M059J (cell line): ENCODE measurements at places on chromosomes 11 and 22. TPM values are rescaled to one million over a fixed set of nuclear protein-coding genes. Genes with fewer than 3 reads are reported as not detected.

The TMEM132A gene
- total RNA-seq: 29.0 and 57.9 TPM in 2 replicates

The RAB36 gene
- total RNA-seq: 2.7 and 3.4 TPM in 2 replicates

The TXN2 gene
- total RNA-seq: 8.3 and 16.7 TPM in 2 replicates

- no peak for DNase-seq
These were observed 17.1 kb upstream of the AGBL2 start for GRCh38 chr11:47732271-47732670.

DNA sequence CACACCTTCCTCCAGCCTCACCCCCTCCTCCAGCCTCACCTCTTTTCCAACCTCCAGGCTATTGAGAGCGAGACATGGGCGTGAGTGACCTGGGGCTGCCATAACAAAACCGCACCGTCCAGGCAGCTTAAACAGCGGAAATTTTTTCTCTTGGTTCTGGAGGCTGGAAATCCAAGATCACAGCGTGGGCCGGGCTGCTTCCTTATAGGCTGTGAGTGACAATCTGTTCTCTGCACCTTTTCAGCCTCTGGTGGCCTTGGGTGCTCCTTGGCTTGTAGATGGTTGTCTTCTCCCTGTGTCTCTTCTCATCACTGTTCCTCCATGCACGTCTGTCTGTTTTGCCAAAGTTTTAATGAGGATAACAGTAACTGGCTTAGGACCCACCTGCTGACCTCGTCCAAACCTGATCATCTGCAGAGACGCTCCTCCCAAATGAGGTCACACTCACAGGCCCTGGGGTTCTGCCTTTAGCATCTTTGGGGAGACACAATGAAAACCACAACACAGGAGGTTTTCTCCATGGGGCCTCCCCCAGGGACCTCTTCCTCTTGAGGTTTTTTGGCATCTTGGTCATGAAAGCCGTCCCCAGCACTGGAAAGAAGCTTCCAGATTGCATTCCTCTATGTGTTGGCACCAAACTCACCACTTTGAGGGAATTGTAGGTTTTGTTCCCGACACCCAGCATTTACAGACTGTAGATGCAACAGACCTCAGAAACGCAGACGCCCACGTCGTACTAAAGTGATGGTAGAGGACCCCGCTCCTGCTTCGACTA, 878.1 kb downstream of the BRD1 start:
- no peak for DNase-seq

GRCh38 chr11:70111269-70112016, 33.3 kb downstream of the ANO1 start:
- DNase-seq: peak; percentile 91

The ELF5 gene
- 0.30 and 0.79 TPM in 2 replicates for total RNA-seq

GRCh38 chr11:30698425-30698824, 112.3 kb upstream of the MPPED2 start:
- no peak for DNase-seq

DNA sequence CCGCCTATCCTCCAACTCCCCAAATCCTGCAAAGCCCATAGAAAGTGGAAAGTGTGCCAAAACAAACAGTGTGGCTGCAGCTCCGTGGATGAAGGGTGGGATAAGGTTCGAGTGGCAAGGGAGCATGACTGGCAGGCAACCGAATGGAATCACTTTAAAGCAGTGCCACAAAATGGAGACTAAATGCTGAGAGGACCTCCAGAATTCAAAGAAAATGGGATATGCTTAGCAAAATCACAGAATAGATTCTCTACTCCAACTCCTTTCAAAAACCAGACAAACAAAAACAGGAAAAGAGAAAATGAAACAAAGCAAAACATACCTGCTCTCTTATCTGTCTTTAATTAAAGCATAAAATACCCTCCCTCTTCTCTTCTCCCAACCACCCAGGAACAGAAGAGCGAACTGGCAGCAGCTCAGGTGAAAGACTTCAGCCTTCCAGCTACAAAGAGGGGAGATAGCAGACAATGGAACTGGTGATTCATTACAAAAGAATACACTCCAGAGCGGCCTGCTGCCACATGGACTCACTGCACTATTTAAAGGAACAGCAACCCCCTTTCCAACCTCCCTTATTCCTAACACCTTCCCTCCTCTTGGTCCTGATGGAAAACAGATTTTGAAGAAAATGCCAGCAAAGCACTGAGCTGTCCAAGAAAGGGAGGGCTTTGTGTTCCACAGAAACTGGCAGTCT, 118.5 kb downstream of the APOL5 start:
- peak; percentile 88 for DNase-seq

GRCh38 chr11:73493956-73494598, 103.8 kb downstream of the FAM168A start:
- DNase-seq: peak; percentile 98

The FBXO3 gene
- total RNA-seq: 46.1 and 63.7 TPM in 2 replicates

- DNase-seq: peak; percentile 56
These were observed 7.4 kb downstream of the CNTF start for GRCh38 chr11:58629857-58630256.

GRCh38 chr22:31329453-31330215, 16.5 kb downstream of the PATZ1 start:
- peak; percentile 7 for DNase-seq

The RFPL1 gene
- not detected in 2 replicates for total RNA-seq

DNA sequence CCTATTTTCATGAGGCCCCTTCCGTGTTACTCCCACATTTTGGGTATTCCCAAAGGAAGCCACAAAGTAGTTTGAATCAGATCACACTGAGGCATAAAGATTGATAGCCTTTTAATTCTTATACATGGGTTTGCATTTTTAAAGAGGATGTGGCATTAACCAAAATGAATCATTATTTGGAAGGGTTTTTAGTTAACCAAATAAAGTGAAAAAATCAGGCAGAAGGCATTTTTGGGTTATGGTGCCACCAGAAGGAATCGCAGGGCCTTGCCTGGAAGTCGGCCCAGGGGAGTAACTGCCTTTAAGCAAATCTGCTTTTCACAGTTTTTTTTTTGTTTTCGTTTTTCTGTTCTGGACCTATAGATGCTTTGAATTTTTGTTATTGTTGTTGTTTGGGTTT, 55.4 kb downstream of the HSD17B12 start:
- peak; percentile 89 for DNase-seq

- no peak for DNase-seq
These were observed 184.3 kb downstream of the OPCML start for GRCh38 chr11:133347988-133348387.

The MYEOV gene
- 2.7 TPM in 2 replicates for total RNA-seq

The CEP126 gene
- total RNA-seq: 0.81 and 0.86 TPM in 2 replicates

DNA sequence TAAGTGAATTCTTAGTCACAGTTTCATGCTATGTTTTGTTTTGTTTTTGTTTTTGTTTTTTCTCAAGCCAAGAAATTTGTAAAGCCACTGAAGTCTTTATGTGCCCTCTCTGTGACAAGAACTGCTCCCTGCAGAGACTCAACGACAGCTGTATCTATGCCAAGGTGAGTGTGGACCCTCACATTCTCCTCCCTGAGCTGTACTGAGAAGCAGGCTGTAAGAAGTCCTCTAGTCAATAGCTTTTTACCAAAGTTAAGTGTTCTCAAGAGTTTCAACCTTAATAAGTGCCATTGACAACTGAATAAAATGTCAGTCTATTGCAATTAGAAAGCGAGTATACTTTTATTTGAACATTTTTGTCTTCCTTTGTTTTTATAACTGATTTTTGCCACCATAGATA, 18.9 kb downstream of the MUC15 start:
- DNase-seq: no peak

The UBQLN3 gene
- not detected in 2 replicates for total RNA-seq

The SELENOM gene
- 6.0 and 8.8 TPM in 2 replicates for total RNA-seq

DNA sequence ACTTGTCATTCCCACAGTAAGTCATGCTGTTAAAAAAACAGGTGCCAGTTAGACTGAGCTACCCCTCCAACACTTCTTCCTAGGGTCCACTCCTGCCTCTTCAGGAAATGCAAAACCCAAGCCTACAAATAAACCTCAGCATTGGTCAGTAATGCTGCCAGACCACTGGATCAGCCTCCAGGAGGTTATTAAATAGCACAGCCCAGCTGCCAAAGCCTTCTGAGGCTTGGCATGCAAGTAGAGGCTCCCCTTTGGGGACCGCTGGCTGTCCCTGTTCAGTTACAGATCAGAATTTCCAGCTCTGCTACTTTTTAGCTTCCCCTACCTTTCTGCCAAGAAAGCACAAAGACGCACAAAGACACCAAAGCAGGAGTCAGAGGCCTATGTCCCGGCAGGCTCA, 33.3 kb downstream of the ABTB2 start:
- no peak for DNase-seq

The NCR3LG1 gene
- total RNA-seq: 0.49 and 0.52 TPM in 2 replicates

- peak; percentile 69 for DNase-seq
These were observed 218.3 kb upstream of the CTSC start for GRCh38 chr11:88555829-88556202.

The PKP3 gene
- 7.9 and 10.6 TPM in 2 replicates for total RNA-seq

- peak; percentile 59 for DNase-seq
These were observed 112.7 kb downstream of the VPREB1 start for GRCh38 chr22:22357024-22357883.

- DNase-seq: no peak
These were observed 407.9 kb downstream of the MIAT start for GRCh38 chr22:27065279-27065678.

The POU2AF3 gene
- not detected in 2 replicates for total RNA-seq

GRCh38 chr11:85590848-85591483, 36.2 kb downstream of the DLG2 start:
- peak; percentile 58 for DNase-seq

- peak; percentile 50 for DNase-seq
These were observed 58.6 kb downstream of the APOL1 start for GRCh38 chr22:36311386-36312085.

GRCh38 chr11:8959546-8960166, 4.6 kb downstream of the TMEM9B start:
- peak; percentile 88 for DNase-seq

- DNase-seq: no peak
These were observed 1376.4 kb downstream of the TBC1D22A start for GRCh38 chr22:48138855-48139254.

DNA sequence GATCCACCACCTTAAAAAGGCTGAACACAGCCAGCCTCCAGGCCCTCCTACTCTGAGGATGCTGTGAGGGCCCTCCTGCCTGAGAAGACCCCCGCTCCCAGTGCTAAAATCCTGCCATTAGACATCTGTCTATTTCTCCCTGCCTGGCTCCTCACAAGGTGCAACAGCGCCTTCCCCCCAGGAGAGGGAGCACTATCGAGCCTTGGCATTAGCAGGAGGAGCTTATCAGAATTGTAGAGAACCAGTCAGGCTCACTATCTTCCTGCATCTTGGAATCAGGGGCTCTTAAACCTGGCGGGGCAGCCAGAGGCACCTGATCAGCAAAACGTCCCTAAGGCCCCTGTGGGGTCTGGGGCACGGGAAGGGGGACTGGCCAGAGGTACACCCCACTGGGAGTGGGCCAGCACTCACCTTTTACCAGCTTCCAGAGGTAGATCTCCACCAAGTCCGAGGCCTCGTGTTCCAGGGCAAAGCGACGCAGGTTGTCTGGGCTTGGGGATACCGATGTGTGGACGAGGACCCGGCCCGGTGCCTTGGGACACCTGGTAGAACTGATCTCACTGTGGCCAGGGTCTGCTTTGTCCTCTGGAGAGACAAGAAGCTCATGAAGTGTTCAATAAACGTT, 28.7 kb downstream of the CHRDL2 start:
- peak; percentile 69 for DNase-seq

- DNase-seq: no peak
These were observed 45.6 kb downstream of the ZNF280B start for GRCh38 chr22:22462813-22463567.

- DNase-seq: peak; percentile 98
These were observed at the start of gene LDHA for GRCh38 chr11:18394275-18394927. LDHA (plus strand) TSS chr11:18394563; CDS start chr11:18396843, 2,280 bp downstream.

DNA sequence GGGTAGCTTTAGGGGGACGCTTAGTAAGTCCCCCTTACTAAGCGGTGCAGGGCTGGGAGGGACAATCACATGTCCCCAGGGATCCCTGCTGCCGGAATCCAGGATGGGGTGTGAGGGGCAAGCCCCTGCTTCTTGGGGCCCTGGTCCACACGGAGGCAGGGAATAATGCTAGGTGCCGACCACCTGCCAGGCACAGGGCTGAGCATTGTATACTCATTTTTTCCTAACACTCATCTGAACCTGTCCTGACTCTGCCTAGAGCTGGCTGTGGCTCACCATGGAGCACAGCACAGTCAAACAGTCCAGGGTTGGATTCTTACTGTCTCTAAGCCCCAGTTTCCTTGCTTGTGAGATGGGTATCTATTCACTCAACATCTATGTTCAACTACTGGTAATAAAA, 1.4 kb upstream of the LTBP3 start:
- no peak for DNase-seq

DNA sequence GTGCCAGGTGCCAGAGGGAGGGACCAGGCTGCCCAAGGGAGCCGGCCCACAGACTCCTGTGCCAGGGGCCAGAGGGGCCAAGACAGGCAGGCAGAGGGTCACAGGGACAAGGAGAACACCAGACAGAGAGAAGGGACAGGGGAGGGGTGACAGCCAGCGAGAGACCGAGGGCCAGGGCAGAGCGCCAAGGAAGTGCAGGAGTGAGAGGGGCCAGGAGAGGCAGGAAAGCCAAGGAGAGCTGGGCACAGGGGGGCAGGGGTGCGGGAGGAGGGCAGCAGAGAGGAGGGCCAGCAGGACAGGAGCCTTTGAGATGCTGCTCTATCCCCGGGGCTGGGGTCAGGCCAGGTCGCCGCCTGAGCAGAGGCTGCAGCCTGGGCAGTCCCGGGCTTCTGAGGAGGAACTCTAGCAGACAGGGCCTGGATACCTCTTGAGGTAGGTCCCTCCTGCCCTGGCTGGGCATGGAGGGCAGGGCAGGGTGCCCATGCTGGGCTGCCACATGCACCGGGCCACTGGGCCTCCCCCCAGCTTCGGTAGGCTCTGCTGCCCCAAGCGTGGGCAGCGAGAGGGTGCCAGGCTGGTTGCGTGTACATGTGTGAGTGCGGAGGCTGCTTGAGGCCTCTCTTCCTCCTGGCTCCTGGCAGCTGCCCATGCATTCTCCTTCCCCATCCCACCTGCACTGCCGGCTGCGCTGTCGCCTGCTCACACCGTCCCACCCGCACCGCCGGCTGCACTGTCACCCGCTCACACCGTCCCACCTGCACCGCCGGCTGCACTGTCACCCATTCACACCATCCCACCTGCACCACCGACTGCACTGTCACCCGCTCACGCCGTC, 12.2 kb downstream of the LSP1 start:
- peak; percentile 51 for DNase-seq

DNA sequence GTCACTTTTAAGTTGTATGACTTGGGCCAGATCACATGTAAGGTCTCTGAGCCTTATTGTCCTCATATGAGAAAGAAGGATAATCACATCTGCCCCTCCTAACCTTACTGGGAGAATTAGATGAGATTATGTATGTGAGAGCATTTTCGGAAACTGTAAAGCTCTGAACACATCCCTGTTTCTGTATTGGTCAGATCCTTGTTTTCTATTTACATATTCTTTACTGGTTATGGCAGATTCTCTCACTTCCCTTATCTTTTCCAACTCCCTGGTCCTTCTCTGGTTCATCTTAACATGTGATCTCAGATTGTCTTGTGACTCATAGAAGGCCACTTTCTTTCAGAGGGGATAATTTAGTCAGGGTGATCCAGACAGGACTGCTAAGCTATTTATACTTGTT, 41.8 kb downstream of the CCDC81 start:
- DNase-seq: peak; percentile 12

DNA sequence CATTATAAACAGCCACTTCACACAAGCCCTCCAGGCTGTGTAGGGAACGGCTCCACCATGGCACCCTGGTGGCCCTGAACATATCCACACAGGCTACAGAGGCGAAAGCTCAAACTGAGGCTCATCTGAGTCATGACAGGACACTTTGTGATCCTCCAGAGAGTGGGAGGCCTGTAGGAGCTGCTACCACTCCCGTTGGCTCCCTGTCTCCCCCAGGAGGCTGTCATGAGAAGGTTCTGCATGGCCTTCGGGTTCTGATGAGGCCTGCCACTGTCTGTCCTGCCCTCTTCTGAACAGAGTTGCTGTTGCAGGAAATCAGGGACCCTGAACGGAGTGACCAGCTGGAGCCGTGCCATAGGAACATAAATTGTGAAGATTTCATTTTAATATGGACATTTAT, 23.8 kb upstream of the ALDH3B2 start:
- DNase-seq: no peak
